ENCODE measurements at places on chromosomes 2 and 18.

- no peak for DNase-seq
Observed at GRCh38 chr2:24577481-24577880, 86.4 kb downstream of the NCOA1 start.

- no peak for DNase-seq
Observed at GRCh38 chr18:64707052-64707451, 558.2 kb upstream of the LINC00305 start.

DNA sequence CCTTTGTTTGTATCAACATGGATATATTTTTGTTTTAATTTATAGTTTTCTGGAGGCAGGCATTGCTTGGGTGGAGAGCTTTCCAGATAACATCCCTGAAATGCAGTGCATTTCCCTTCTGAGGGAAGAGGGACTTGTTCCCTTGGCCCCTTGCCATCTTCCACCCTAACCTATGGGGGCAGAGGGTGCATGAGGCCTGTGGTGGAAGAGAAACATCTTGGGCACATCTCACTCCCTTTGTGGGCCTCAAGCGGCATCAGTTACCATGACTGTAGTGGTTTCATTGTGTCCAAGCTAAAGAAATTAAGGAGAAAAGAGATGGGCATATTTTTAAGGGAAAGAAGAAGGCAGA is 5.3 kb upstream of the RPL37A start:
- no peak for DNase-seq

DNA sequence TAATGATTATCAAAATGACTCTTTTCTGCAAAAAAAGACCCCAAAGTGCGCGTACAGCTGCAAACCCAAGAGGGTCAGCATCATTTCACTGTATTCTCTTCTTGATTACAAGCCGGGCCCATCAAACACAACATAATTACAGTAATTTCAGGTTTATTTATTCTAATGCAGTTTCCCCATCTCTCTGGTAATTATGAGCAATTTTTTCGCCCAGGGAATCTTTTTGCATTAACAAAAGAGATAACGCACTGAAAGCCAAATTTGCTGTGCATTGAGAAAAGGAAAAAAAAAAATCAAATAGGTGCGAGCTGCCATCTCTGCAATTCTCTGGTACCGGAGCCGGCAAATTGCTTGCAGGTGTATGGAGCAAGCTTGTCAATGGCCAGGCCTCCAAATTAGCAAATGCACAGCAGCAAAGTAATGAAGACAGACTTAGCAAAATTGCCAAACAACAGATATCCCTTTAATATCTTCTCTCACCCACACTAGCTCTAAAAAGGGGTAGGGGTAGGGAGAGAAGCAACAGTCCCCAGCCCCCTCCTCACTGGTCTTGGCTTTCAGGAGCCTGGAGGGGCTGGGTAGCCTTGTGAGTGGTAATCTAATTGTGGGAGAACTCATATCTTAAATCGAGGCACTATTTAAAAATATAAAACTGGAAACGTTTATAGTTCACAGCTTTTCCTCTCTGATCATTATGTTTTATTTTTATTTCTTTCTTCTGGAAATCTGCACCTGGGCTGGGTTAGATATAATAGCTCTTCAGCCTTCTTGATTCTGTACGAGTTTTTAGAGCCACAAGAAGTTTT is 6.7 kb downstream of the DLX1 start:
- no peak for DNase-seq

GRCh38 chr18:11496526-11497172 is 112.7 kb upstream of the SLC35G4 start:
- no peak for DNase-seq
